Stimulated activated CD4-positive, alpha-beta T cell treated with anti-CD3 and anti-CD28 coated beads, Interleukin-12 subunit alpha, Interleukin-12 subunit beta, amount 100 ng/mL, for 4 hours (primary cell): ENCODE measurements at places on chromosomes 12 and 14.

DNA sequence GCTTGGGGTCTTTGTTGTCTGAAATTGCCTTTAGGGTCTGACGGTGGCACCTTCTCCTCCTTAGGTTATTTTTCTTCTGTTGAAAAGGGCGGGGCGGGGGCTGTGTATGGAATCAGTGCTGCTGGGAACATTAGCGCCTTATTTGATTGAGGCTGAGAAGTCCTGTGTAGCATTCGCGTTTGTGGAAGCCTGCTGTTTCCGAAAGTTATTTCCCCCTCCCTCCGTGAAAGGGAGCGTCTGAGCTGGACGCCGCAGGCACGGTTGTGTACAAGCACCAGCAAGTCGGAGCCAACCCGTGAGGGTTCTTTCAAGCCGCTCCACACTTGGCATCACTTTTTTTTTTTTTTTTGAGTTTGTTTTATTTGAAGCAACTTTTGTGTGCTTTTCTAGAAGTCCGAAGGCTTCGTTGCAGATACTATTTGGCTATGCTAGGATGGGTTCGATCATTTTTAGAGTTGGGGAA is 1.1 kb downstream of the SYNE2 start:
- peak; percentile 23 for DNase-seq

- peak; percentile 42 for DNase-seq
Observed at GRCh38 chr14:100654814-100655740, 67.9 kb upstream of the BEGAIN start.

- no peak for DNase-seq
Observed at GRCh38 chr14:53603994-53604393, 352.6 kb downstream of the BMP4 start.

GRCh38 chr14:95832012-95832411 is 44.6 kb upstream of the TUNAR start:
- no peak for DNase-seq

GRCh38 chr12:133174901-133175300 is 6.4 kb upstream of the ZNF268 start:
- DNase-seq = no peak

- no peak for DNase-seq
Observed at GRCh38 chr12:95520816-95521215, 30.5 kb downstream of the USP44 start.

DNA sequence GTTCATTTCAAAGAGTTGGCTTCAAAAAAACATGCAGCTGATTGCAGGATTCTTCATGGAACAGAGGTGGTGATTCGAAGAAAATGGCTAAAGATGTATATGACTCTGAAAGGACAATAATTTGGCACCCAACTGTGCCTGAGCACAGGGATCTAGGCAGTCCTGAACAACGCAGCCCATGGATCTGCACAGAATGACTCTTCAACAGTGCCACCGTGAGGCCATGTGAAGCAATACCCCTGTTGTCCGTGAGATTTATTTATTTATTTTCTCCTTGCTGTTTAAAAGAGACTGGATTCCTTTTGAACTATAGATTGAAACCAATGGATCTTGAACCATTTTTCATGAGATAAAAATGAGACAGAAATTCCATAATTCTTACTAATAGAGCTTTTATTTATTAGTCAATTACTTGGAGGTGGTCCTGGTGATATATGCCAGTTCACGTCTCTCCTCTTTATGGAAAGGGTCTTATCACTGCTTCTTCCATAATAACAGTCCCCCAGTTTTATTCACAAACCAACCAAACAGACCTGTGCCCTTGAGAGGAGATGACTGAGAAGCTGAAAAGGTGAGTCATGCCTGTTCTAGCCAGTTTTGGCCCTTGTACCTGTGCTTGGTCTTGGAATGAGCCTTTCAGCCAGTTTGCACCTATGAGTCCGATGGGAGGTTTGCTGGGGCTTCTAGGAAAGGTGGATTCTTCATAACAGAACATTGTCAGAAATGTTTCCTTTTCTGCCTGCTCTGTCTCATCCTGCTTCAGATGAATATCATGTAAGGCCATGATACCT is 1598.3 kb downstream of the AACS start:
- DNase-seq = peak; percentile 0

GRCh38 chr14:20714593-20715250 is 26.2 kb downstream of the ANG start:
- no peak for DNase-seq

DNA sequence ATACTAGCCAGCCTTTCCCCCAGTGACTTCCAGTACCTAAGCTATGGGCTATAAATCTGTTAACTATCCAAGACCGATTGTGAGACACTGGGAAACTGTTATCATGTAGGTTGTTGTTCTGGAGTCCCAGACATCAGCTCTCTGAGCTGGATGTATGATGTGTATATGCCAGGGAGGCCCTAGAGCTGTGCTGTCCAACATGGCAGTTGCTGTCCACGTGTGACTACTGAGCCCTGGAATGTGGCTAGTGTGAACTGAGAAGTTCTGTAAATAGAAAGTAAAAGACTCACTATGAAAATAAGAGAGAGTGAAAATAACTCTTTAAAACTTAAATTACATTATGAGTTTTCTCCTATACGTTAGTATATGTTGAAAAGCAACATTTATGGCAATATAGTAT is 755.8 kb upstream of the FBXO33 start:
- DNase-seq = no peak

DNA sequence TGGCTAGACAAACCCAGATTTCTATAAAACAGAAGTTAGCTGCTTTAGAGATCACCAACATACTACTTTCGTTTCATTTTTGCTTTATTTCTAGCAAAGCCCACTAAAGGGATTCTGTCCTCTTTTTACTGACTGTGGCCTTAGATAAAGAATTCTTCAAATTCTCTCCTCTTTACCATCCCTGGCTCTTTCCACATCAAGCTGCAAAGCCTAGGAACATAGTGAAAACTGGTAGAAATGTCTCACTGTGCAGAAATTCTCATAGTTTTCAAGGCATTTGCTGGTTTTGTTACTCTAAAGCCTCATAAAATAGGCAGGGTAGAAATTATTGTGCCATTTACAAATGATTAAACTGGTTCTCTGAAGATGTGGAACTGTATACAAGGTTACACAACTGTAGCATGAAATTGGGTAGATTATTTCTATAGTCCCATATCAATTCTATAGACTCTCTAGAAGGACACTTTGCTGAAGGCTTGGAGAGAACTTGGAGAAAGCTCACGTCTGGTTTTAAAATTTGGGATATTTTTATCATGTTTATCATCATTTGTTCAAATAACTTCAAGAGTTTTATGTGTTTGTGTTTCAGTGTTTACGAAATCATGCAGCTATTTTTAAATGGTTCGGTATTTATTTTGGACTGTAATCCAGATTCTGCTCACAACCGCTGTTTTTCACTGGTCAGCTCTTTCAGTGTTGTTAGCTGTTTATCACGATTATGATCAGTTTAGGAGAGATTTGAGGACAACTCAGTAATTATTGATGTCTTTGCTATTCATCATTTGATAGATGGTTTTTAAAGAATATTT is 36.7 kb upstream of the CSRP2 start:
- DNase-seq = no peak

GRCh38 chr12:573232-573631 is 90.0 kb downstream of the NINJ2 start:
- DNase-seq = no peak

- DNase-seq = no peak
Observed at GRCh38 chr12:110616471-110617115, 2.7 kb downstream of the TCTN1 start.

DNA sequence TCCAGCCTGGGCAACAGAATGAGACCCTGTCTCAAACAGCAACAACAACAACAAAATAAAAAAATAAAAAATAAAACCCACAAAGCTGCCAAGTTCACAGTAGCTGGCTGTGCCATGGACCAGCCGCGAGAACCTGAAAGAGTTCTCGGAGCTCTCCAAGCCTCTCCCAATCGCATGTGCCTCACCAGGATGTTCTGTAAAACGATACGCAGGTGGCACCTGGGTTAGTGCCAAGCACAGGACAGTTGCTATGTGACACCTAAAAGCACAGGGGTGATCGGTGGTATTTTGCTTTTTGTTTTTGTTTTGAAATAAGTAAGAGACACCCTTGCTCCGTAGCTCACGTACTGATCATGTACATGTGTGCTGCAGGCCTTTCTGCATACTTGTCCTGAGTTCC is 52.4 kb downstream of the RFLNA start:
- DNase-seq = no peak

DNA sequence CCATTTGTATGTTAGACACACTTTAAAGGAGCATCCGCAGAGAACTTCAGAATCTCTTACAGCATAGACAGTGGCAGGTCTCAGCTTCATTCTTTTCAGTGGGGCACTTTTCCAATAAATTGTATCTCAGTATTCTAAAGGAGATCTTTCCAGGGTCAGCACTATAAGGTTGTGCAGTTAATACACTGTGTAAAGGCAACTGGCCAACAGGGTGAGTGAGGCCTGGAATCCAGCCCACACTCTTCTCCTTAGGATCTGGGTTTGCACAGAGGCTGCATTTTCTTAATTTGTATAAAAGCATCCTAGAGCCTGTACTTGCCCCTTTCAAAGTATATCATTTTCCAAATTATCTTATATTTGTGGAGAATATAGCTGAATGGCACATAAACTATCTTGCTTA is 94.2 kb downstream of the MYF5 start:
- no peak for DNase-seq

- no peak for DNase-seq
Observed at GRCh38 chr12:42904683-42905418, 315.3 kb upstream of the PRICKLE1 start.

GRCh38 chr12:131831635-131832041 is 3.4 kb downstream of the MMP17 start:
- no peak for DNase-seq
